GM03348 (cell line): ENCODE measurements at places on chromosomes 7 and 10.

DNA sequence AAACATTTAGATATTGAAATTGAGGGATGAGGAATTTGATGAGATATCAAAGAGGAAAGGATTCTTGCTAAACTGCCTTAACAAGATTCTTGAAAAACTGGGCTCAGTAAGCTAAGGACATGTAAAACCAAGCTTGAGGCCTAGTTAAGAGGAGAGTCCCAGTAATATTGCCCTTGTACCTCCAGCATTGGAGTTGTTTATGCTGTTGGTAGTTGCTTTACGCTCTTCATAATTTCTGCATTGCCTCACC lies 156.1 kb upstream of the TRIM24 start:
- DNase-seq, result no peak

GRCh38 chr10:86944031-86944419 lies 13.4 kb downstream of the MMRN2 start:
- DNase-seq, result no peak

DNA sequence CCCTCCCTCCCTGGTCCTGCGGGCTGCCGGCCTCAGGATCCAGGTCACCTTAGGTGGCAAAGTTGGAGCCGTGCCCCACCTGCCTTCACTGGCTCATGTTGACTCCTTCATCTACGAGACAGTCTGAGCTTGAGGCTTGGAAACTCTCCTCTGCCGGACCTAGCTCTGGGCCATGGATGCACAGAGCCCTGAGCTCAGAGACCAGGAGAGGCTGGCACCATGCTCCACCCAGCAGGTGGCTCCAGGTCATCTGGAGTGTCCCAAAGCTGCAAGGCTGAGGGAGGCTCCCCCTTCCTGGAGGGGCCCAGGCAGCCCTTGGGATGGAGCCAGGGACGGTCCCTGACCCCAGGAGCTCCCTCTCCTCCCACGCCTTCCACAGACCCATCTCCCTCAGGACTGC lies 81.3 kb downstream of the PDGFA start:
- no peak for DNase-seq

GRCh38 chr10:67839951-67840350 lies 2.0 kb upstream of the DNAJC12 start:
- no peak for DNase-seq
